ENCODE measurements at places on chromosomes 5 and 9. TPM values are rescaled to one million over a fixed set of nuclear protein-coding genes. Genes with fewer than 3 reads are reported as not detected.

The NUTM2G gene
- not detected for polyA plus RNA-seq

The RLN1 gene
- polyA plus RNA-seq, result 0.59 TPM

The ADAMTS16 gene
- not detected for polyA plus RNA-seq

The NMUR2 gene
- not detected for polyA plus RNA-seq

The SOHLH1 gene
- polyA plus RNA-seq, result not detected

Data from naive B cell (primary cell).